ENCODE measurements at places on chromosomes 2 and 18.

- no peak for DNase-seq
Observed at GRCh38 chr18:45978084-45978483, 11.0 kb upstream of the EPG5 start.

DNA sequence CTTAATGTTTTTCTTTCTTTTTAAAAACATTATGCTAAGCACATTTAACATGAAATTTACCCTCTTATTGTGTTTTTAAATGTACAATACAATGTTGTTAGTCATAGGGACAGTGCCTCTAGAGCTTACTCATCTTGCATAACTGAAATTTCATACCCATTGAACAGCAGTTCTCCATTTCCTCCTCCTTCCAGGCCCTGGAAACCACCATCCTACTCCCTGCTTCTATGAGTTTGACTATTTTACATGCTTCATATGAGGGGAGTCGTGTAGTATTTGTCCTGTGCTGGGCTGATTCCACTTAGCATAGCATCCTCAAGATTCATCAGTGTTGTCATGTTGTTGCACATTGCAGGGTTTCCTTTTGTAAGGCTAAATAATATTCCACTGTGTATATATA is 92.6 kb downstream of the SPATS2L start:
- DNase-seq = no peak

GRCh38 chr18:25239581-25240419 is 112.2 kb downstream of the ZNF521 start:
- no peak for DNase-seq

- DNase-seq = peak; percentile 42
Observed at GRCh38 chr2:172172513-172173173, 69.9 kb upstream of the DLX2 start.

- DNase-seq = no peak
Observed at GRCh38 chr2:152493417-152493816, 158.4 kb downstream of the FMNL2 start.

DNA sequence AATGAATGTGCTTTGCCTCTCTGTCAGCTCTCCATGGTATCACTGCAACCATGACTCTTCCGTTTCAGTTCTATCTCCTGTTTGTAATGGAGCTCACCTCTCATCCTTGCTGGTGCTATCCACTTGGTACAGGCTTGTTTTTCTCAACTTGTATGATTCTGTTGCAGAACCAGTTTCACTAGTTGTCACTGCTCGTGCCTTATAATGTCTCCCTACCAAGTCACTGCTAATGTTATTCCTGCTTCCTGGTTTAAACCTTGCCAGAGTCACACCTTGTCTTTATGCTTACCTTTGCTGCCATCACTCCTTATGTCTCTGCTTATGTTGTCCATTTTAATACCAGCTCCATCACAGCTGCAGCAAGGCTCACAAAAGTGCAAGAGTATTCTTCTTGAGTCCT is 1191.0 kb upstream of the LRRTM1 start:
- DNase-seq = no peak

GRCh38 chr2:27741673-27742072 is 29.8 kb upstream of the MRPL33 start:
- DNase-seq = no peak

DNA sequence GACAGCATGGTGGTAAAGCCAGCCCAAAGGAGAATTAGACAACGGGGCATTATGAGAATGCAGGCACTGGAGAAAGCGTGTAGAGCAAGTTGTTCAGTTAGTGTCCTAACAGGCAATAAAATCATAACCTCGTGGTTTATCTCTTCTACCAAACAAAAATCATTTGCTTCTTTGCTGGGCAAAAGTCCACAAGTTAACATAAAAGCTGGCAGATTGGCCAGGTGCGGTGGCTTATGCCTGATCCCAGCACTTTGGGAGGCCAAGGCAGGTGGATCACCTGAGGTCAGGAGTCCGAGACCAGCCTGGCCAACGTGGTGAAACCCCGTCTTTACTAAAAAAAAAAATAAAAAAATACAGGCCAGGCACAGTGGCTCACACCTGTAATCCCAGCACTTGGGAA is 364.1 kb downstream of the SETBP1 start:
- DNase-seq = no peak

- no peak for DNase-seq
Observed at GRCh38 chr2:53505826-53506225, 261.8 kb upstream of the CHAC2 start.

GRCh38 chr2:52074130-52074719 is 1042.3 kb upstream of the NRXN1 start:
- no peak for DNase-seq

DNA sequence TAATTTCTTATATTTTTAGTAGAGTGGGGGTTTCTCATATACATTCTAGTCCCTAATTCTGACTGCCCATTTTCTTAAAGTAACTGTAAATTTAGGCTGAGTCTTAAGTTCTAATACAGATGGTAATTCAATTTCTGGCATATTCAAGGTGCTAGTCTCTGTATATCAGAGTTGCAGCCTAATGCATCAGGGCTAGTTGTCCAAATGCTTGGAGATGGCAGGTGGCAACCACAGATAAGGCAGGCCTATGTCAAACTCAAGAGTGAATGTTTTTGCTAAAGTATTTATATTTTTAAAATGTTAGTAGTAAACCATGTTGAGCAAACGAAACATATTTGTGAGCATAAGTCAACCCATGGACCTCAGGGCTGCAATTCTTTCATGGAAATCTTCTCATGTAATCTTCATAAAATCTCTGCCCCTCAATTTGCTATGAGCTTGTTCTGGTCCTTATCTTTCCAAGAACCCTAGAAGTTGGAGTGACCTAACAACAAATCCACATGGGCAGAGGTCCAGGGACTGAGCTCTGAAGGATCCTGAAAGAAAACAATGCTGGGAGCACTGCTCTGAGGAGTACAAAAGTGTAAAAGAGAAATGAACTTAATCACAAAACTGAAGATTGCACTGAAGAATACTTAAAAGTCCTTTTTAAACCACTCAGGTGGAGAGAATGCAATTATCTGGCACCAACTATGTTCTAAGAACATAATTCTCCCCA is 27.3 kb upstream of the DSC2 start:
- DNase-seq = no peak

- DNase-seq = no peak
Observed at GRCh38 chr2:197219636-197220035, 90.9 kb downstream of the ANKRD44 start.

DNA sequence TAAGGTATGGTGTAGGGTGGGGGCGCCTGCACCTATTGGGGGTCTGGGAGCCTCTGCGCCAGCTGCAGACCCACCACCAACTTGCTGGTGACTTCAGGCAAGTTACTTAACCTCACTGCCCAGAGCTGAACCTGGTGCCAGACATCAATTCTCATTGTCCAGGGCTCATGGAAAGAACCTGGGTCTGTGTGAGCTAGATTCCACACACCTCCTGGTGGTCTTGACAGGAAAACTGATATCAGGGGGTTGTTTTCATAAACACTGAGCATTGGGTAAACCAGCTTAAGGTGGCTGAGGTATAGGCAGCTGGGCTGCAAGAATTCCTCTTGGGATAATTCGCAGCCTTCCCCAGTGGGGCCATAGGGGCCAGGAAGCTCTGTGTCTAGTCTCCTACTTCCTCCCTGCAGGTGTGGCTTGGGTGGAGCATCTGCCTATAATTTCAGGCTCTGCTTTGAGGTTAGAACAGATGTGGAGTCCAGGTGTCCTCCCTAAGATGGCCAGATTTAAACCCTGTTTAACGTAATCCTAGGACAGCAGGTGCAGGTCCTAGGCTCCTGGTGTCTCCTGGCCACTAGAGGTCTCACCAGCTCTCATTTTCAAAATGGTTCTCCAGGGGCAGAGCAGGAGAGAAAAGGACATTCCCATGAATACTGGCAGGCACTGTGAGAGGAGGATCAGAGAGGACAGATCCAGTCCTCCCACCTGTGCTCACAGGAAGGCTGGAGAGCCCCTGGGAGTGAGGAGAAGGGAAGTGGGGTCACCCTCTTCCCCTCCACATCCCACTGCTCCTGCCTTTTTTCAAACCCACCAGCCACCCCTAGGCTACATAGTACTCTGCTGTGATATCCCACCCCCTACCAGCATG is 100.4 kb upstream of the SMAD2 start:
- DNase-seq = peak; percentile 34

- DNase-seq = no peak
Observed at GRCh38 chr2:60541056-60541651, 12.3 kb downstream of the BCL11A start.

- no peak for DNase-seq
Observed at GRCh38 chr2:100205174-100205573, 62.8 kb upstream of the AFF3 start.

DNA sequence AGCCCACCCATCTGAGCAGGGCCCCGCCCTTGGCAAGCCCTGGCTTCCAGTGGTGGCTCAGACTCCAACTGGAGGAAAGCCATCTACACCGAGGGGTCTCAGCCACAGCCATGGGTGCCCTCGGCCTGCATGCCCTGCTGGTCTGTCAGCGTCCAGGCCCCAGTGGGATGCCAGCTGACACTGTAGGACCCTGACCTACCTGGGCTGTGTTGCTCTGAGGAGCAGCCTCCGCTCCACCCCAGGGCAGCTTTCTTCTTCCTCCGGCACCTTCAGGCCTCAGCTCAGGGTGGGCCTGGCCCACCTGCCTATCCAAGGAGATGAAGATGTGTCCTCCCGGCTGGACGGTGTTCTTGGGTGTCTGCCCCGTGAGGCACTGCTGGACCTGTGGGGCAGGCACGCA is 13.9 kb upstream of the ARHGEF4 start:
- DNase-seq = no peak

GRCh38 chr18:21099442-21099841 is 12.2 kb downstream of the ROCK1 start:
- no peak for DNase-seq

- DNase-seq = no peak
Observed at GRCh38 chr2:24434541-24434940, 56.5 kb upstream of the NCOA1 start.

GRCh38 chr2:18243816-18244215 is 316.6 kb downstream of the RDH14 start:
- DNase-seq = no peak

GRCh38 chr2:95382686-95383634 is 19.5 kb upstream of the FAHD2A start:
- no peak for DNase-seq
